IMR-90 (cell line): ENCODE measurements at places on chromosomes 12 and 14. TPM values are rescaled to one million over a fixed set of nuclear protein-coding genes. Genes with fewer than 3 reads are reported as not detected.

DNA sequence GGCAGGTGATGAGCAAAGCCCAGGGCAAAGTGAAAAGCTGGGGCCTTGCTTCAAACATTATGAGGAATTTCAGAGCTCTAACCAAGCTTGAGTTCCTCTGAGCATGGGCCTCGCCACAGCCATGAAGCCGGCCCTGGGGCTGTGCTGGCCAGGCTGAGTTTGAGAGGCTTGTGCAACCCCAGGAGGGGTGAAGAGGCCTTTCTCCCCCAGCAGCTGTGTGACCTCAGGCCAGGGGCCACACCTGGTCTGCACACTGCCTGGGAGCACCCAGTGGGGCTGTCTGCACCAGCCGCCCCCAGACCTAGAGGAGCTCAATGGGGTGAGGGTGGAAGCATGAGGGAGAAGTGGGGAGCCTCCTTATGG lies 204.9 kb upstream of the C14orf180 start:
- DNase-seq, result no peak

PUS1 gene
- polyA plus RNA-seq, result 33.1 and 36.7 TPM in 2 replicates

GRCh38 chr14:91327250-91327595 lies 82.7 kb upstream of the GPR68 start:
- DNase-seq, result no peak

MSI1 gene
- not detected in 2 replicates for polyA plus RNA-seq

ADAMTS20 gene
- not detected in 2 replicates for polyA plus RNA-seq

- no peak for DNase-seq
Observed at GRCh38 chr14:60553808-60554207, 44.9 kb downstream of the SIX6 start.

DNA sequence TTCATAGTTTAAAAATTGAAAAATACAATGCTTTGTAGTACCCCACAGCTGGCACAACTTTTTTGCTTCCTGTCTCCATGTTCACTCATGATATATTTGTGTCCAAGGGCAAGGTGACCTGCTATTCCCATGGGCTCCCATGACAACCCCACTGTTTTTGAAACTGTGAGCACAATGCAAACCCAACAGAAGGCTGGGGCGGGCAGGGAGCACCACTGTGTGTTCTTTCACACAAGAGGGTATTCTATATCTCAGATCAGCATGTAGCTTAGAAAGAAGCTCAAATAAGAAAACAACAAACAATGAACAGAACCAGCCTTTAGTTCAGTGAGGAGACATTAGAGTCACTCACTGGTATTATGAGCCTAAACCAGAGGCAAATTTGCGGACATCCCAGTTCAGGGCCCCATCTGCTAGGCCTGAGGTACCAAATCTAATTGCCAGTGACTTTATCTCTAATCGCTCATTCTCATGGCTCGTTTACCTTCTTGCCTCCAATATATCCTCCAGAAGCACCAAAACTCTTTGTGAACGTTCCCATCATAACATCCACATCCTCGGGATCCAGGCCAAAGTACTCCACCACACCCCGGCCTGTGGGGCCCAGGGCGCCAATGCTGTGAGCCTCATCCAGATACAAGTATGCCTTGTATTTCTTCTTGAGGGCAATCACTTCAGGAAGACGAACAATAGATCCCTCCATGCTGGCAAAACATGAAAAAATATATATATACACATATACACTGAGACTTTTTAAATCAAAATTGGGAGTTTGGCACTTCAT lies 56.4 kb upstream of the ISM2 start:
- no peak for DNase-seq

ANO2 gene
- polyA plus RNA-seq, result 0.22 TPM in 1 of 2 replicates, not detected in the other

DNA sequence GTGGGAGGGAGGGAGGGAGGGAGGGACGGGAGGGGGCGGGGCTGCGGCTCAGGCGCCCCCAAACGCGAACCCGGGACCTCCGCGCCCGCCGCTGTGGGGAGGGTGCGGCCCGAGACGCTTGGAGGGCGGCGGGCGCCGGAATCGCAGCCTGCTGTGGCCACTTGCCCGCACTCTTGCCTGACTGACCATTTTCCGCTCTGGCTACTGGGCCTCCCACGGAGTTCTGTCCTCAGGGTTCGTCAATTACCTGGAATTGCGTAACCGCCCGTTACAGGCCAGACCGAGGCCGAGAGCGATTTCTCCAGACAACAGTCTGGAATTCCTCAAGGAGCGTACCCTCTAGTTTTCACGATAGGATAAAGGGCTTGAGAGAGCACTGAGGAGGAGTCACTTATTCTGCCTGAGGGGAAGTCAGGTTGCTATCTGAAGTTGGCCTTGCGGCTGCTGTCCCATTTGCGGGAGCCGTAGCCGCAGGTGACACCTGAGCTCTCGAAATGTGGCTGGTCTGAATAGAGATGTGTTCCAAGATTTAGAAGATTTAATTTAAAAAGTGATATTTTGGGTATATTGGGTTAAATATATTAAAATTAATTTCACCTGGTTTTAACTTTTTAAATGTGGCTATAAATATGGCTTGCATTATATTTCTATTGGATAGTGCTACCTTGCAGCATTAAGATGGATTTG lies 446 bp upstream of the ZNF641 start:
- DNase-seq, result peak; percentile 59

- no peak for DNase-seq
Observed at GRCh38 chr14:49955024-49955423, 62.1 kb downstream of the ARF6 start.

CDK17 gene
- 14.5 and 15.4 TPM in 2 replicates for polyA plus RNA-seq

- no peak for DNase-seq
Observed at GRCh38 chr14:26870096-26870495, 272.3 kb upstream of the NOVA1 start.

- no peak for DNase-seq
Observed at GRCh38 chr14:90545966-90546751, 149.3 kb downstream of the CALM1 start.

DNA sequence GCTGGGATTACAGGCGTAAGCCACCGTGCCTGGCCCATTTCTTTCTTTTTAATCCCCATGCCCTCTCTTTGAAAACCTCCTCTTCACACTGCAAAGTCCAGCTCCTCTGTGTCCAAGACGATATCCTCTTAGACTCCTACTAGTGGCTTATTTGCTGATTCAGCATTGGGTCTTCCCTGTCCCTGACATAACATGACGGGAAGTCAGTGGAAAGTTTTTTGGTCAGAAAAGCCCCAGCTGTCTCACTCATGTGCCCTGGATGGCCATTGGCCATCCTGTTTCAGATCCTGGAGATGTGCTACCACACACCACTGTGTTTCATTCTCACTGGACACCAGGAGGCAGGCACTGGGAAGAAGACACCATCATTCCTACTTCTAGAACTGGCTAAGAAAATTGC lies 102.6 kb upstream of the MED13L start:
- no peak for DNase-seq

- DNase-seq, result no peak
Observed at GRCh38 chr12:112584266-112584722, 165.5 kb downstream of the PTPN11 start.

DNA sequence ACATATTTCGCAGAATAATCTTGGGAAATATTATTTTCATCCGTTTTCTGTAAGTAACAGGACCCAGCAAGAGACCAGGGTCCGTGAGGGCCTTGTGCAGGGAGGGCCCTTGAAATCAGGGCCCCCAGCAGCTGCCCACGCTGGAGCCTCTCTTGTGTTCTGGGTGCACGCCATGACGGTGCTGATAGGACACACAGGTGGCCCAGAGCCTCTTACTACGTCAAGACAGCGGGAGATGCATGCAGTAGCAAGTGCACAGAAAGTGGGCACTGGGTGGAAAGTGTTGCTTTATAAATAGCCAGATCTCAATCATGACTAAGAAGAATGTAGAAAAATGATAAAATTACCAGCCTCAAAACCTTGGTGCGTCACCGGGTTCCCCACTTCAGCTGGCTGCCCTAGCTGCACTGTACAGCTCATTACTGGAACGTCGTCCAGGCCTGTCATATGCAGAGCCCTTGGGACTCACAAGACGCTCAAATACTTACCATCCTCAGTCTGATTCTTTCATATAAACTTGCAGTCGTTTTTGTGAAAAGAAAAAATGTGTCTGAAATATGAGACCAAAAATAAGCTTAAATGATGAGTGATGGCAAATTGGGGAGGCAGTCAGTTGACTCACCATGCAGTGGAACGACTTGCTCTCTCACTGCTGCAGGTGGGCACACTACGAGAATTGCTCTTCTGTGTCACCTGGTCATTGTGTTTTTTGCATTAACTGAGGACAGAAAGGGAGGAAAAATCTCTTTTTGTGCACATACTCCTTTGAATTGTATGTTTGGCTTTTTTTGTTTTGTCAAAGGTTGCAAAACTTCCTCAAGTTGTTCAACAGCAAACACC lies 68.2 kb downstream of the DDX51 start:
- no peak for DNase-seq

DNA sequence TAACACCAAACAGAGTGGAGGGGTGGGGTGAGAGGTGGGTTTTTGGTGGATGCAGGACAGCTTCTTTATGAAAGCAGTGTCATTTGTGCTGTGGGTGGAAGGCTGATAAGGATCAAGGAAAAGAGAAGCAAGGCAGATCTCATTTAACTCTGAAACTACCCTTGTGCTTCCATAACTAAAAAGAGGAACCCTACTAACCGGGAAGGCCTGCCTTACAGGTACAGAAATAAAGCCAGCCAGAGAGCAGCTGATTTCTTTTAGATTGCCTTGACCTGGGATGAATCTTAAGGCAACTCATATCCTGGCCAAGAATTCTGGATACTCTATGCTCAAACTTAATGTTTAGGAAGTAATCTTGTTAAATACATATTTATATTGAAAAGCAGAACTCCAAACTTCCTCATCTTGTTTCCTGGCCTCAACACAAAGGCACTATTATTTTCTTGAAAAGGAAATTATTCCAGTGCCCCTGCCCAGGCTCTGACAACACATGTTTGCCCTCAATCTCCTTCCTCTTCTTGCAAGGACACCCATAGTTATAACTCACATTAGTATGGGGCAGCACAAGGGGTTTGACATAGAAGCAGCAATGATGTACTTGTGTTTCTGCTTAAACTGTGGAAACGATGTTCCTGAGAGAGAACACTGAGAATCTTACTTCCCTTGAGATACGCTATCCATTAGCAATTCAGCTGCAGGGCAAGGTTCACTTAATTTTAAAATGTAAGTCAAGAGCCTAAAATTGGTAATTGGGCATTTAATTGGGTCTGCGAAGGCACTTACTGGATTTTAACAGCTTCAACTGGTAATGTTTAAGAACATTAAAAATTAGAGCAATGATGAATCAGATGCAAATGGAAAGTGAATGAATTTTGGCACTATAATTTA lies 173.7 kb downstream of the STXBP6 start:
- no peak for DNase-seq

DNA sequence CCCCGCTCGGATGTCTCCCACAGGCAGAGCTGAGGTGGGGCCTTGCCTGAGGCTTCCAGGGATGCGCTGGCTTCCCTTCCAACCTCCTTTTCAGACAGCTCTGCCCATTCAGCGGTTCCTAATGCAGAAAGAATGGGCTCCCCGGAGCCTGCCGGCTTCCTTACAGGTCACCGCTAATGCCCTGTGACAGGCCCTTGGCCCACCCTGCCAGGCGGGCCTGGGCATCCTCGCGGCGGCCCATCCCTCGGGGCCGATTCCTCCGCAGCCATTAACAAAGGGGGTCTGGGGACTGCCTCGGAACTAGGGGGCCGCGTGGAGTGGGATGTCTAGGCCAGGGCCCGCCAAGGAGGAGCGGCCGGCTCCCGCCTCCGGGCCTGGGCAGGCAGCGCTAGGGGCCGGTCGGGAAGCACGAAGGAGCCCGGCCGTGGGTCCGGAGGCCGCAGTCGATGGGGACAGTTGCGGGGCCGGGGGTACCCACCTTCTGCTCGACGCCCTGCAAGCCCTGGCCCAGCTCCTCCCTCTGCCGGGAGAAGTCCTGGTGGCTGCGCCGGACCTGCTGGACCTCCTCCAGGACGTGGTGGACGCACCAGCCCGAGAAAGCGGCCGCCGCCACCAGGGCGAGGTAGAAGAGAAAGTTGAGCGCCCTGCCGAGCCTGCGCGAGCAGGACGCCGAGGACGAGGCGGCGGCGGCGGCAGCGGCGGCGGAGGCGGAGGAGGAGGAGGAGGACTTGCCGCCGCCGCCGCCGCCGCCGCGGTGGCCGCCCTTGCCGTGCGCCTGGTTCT lies 738 bp downstream of the CKAP4 start:
- peak; percentile 61 for DNase-seq

DNA sequence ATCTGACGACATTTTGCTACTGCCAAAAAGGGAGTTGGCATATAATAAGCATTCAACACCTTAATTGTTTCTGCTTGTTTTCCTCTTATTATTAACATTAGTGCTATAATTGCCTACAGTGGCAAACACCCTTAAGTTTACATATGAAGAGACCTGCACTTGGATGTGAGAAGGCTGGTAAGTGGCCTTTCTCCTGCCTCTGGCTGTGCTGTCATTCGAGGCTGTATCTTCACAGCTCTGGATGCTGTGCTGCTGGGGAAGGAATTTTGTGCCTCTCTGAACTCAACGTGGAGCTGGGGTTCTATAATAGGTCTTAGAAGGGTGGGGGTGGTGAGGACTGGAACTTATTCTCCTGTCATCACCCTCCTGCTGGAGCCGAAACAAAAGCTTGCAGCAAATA lies 385.9 kb downstream of the EMP1 start:
- DNase-seq, result no peak

AQP6 gene
- polyA plus RNA-seq, result not detected in 2 replicates

DNA sequence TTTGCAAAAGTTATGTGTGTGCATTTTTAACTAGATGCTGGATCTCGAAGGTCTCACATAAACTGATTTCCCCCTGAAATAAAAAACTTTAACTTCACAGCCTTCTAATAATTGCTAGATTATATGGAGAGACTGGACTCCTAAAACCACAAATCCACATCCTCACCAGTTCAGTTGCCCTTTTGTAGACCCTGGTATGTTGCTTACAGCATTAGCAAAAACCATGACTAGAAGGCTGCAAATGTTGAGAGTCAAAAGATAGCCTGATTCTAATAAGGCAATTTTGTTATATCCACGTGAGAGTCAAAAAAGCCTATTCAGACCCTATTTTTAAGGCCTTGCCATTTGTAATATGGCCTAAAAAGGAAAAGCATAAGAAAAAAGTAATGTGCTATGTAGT lies 37.4 kb downstream of the RASSF8 start:
- peak; percentile 60 for DNase-seq

DNA sequence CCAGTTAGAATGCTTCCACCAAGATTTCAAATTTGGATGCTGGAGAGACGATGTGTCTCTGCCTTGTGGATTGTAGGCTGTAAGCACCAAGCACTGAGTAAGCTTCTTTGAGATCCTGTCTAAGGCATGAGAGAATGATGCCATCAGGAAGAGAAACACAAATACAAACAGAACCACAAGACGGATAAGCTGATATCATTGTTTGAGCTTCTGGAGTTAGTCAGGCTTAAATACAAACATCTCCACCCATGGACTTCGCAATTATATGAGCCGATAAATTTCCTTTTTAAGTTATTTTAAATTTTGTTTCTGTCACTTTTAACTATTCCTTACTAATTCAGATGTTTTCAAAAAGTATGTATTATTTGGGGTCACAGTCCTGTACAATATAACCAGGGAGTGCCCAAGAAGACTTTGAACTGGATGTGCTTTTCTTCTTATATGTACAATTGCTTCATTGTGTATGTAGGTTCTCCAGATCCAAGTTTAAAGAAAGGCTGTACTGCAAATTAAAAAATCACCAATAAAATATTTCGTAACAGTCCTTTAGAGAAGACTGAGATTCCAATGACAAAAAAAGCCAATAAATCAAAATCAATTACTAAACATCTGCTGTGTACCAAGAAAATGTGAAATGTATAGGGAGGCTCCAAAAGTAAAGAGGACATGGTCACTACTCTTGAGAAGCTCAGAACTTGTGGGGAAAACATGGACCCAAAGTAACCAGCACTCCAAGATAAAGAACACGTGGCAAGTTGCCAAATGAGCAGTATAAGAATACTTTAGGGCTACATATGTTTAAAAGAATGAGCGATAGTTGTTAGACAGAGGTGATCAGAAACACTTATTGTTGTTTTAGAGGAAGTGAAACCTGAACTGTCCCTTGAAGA lies 274.1 kb downstream of the ADAMTS20 start:
- peak; percentile 84 for DNase-seq

GRCh38 chr12:95304673-95305198 lies 87.1 kb downstream of the VEZT start:
- DNase-seq, result peak; percentile 53
